Stimulated activated CD8-positive, alpha-beta memory T cell treated with anti-CD3 and anti-CD28 coated beads, Interleukin-7, amount 100 ng/mL, for 1 hour (primary cell): ENCODE measurements at places on chromosomes 5 and 9.

DNA sequence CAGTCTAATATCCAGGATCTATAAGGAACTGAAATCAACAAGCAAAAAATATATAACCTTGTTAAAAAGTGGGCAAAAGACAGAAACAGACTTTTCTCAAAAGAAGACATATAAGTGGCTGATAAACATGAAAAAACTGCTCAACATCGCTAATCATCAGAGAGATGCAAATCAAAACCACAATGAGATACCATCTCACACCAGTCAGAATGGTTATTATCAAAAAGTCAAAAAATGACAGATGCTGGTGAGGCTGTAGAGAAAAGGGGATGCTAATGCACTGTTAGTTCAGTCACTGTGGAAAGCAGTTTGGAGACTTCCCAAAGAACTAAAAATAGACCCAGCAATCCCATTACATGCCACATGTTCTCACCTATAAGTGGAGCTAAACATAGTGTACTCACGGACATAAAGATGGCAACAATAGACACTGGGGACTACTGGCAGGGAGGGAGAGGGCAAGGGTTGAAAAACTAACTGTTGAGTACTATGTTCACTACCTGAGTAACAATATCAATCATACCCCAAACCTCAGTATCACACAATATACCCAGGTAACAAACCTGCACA, 11.7 kb upstream of the TSSK1B start:
- no peak for DNase-seq

DNA sequence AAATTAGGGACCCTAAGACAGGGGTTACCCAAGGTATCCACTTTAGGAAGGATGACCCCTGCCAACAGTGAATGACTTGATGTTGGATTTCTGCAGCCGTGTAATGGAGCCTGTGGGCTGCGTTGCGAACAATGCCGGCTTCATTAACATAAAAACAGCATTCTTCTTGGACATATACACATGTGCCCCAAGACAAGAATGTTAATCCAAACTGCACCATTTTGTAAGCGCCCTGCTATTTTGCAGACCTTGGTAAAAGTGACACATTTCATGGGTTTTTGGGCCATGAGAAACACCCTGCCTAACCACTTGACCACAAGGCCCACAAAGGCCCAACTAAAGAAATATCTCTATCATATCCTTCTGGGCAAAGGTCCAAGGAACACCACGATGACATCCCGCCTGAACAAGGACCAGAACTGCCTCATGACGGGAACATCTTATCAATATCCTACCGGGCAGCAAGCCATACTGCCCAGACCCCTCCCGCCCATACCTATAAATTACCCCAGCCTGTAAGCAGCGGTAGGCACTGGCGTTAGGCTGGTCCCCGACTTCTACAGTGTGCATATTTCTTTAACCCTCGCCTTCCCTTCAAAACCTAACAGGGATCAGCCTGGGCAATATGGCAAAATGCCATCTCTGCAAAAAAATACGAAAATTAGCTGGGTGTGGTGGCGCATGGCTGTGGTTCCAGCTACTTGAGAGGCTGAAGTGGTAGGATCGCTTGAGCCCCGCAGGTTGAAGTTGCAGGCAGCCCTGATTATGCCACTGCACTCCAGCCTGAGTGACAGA, 9.7 kb upstream of the PDCD1LG2 start:
- DNase-seq, result no peak

GRCh38 chr9:14529629-14530028, 163.6 kb downstream of the ZDHHC21 start:
- DNase-seq, result no peak

DNA sequence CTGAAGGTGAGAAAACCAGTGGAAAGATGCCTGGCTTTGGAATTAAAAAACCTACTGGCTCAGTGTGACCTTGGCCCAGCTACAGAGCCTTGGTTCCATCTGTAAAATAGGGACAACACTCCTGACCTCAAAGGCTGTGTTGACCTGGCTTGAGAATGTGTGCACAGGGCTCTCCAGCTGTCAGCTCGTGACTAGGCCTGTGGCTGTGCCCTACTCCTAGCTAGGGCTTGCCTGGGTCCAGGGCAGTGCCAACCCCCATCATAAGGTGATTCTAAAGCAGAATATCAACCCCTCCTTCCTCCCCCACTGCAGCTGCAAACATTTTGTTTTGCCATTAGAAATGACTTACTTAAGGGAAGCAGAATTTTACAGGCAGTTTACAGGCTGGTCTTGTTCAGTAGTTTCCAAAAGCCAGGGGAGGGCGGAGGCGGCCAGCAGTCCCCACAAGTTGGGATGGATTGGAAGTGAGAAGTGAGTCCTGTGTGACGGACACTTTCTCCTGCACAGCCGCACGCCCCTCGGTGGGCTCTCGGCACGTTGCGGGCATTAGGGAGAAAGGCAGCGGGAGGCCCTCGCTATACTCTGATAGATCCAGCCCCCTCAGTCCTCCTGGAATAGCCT, 7.3 kb downstream of the PITX1 start:
- DNase-seq, result no peak

GRCh38 chr9:82997476-82998140, 65.3 kb downstream of the RASEF start:
- DNase-seq, result no peak

DNA sequence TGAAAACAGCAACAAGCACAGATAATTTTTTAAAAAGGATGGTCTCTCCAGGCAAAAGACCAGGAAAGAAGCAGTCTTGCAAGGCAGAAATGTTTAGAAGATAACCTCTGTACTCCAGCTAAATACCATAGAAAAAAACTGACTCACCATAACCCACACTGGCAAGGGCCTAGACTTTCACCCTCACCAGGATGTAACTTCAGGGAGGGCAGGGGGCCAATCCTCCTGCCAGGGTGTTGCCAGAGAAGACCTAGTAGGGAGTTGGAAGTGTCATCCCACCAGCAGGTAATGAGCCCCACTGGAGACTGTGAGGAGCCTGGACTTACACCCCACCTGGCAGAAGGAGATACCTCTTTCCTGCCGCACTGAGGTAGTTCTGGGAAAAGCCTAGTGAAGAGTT, 97.6 kb downstream of the PRELID2 start:
- no peak for DNase-seq

DNA sequence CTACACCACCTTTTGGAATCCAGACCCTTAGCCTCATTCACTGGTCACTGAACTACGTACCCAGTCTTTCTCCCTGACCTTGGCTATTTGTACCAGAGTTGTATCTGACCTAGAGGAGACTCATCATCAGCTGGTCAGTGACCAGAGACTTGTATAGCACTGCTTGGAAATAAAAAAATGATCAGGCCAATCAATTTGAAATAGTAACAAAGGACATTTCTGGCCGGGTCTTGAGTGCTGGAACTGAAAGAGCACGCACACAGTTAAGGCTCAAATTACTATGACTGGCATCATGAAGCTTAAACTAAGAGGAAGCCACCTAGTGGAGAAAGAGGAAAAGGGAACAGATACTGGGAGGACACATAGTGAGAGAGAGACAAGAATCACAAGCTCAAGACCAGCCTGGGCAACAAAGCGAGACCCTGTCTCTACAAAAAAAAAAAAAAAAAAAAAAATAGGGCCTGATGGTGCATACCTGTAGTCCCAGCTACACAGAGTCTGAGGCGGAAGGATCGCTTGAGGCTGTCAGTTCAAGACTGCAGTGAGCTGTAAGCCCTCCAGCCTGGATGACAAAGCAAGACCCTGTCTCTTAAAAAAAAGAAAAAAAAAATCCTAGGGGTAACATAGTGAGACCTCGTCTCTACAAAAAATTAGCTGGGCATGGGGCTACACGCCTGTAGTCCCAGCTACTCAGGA, 12.8 kb upstream of the SRP19 start:
- DNase-seq, result no peak

GRCh38 chr9:97567894-97568202, 65.3 kb downstream of the TSTD2 start:
- DNase-seq, result no peak

- no peak for DNase-seq
Observed at GRCh38 chr9:6816581-6816980, 58.8 kb downstream of the KDM4C start.

GRCh38 chr5:51665251-51665593, 282.0 kb downstream of the ISL1 start:
- DNase-seq, result no peak

DNA sequence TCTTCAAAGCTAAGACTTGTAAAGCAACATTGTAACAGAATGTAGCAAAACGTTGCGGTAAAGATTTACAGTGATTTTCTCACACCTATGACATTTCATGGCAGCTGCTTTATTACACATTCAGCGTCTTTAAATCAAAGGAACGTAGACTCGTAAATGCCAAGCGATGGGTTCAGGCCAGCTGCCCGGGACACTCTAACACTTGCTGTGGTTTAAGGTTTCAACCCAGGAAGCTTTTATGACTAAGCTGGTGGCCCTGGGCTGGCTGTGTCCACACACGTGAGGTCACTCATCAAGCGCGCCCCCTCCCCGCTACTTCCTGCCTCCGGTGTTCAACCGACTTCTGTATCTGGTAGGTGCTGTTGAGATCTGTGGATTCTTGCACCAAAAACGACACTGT, 2.5 kb downstream of the SLC6A18 start:
- DNase-seq, result no peak

- DNase-seq, result no peak
Observed at GRCh38 chr5:21680196-21680595, 1172.9 kb downstream of the CDH12 start.

GRCh38 chr9:130276121-130276520, 10.6 kb downstream of the HMCN2 start:
- no peak for DNase-seq

- no peak for DNase-seq
Observed at GRCh38 chr5:121969660-121970295, 8.0 kb downstream of the SRFBP1 start.

GRCh38 chr9:6757132-6757455, 679 bp upstream of the KDM4C start:
- peak; percentile 38 for DNase-seq

GRCh38 chr5:54904425-54904824, 81.0 kb downstream of the ESM1 start:
- DNase-seq, result no peak

DNA sequence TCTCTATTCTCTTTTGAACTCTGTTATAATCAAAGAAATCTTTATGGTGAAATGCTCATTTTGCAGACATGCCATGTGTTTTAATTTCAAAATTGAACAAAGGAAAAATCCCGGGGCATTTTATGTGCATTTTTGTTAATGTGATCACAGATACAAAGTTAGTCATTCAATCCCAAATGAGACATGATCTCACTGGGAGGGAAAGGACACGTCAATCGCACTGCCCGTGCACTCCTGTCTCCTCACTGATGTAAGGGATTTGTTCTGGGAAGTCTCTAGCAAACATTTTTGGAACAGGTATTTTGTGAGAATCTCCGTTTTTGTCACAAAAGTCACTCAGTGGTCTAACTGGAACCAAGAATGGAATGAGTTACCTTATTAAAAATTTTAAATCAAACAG, 97.9 kb upstream of the RANBP6 start:
- DNase-seq, result no peak

GRCh38 chr5:93250424-93250823, 330.6 kb downstream of the NR2F1-AS1 start:
- no peak for DNase-seq

- DNase-seq, result no peak
Observed at GRCh38 chr5:36277521-36278176, 24.1 kb downstream of the RANBP3L start.

GRCh38 chr9:125749287-125749935, 2.2 kb downstream of the PBX3 start:
- DNase-seq, result no peak

DNA sequence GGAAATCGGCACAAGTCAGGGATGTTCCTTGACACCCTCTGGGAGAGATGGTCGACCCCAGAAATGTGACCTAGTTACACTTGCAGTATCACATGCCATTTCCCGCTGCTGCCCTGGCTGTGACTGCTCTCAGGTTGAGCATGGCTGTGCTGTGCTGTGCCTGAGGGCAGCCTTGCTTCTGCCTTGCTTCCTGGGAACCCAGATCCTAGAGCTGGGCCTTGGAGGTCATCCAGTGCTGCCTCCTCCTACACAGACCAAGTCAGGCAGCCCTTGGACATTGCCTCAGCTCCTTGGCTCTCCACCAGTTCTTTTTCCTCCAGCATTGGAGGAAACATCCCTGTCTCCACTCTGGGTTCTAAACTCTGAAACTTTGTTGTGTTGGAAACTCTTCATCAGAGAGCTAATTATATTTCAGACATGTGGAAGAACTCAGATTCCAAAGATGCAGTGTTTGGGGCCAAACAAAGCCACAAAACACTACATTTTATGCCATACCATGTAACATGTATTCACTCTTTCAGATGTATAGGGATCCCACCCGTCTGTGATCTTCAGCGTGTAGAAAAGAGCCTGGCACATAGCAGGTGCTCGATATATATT, 6.1 kb downstream of the MAMDC2 start:
- no peak for DNase-seq

- no peak for DNase-seq
Observed at GRCh38 chr9:35566417-35566816, 38.6 kb upstream of the TESK1 start.

DNA sequence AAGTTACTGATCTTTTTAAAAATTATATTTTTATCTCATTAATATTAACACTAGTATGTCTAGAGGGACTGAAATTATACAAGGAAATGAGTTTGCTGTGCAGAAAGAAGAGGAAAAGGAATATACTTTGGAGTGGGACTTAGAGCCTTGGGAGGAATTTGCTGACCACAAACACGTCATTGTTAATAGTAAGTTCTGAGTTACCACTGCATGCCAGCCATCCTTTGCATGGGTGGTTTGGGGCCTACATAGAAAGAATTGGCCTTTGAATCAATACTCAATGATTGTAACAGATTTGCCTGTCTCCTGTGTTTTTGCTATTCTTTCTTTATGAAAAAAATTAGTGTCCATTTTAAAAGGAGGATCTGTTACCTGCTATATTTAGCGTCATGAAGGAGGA, 232.6 kb upstream of the TNC start:
- DNase-seq, result no peak

GRCh38 chr5:32443145-32443540, 1.4 kb downstream of the ZFR start:
- no peak for DNase-seq

DNA sequence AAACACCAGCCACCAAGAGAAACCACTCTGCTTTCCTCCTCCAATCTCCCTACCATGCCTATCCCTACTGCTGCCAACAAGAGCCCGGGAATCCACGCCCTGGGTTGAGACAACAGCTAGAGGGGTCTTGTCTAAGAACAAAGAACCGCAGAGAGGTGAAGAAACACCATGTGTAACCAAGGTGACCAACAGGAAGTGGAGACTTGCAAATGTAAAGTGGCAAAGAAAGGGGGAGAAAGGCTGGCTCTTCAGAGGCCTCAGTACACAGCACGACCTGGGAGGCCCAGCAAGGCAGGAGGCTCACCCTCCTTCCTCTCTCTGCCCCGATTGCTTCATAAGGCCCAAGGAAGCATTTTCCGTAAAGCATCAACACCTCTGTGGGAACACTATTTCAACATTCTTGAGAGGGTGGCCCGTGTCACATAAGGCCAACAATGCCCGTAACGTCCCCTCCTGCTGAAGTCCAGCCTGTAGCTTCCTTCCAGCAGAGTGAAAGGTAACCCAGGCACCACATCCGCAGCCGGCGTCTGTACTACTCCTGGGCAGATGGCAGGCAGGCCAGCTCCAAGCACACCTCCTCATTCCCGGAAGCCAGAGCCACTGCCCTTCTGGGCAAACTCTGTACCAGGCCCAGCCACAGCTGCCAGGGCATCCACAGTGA, 18.3 kb downstream of the CCNJL start:
- no peak for DNase-seq

GRCh38 chr5:139764886-139765408, 30.7 kb upstream of the PSD2 start:
- DNase-seq, result no peak
